ENCODE measurements at places on chromosomes 16 and 17.

- no peak for DNase-seq
These were observed 4.2 kb downstream of the RPL19 start for GRCh38 chr17:39204245-39204644.

DNA sequence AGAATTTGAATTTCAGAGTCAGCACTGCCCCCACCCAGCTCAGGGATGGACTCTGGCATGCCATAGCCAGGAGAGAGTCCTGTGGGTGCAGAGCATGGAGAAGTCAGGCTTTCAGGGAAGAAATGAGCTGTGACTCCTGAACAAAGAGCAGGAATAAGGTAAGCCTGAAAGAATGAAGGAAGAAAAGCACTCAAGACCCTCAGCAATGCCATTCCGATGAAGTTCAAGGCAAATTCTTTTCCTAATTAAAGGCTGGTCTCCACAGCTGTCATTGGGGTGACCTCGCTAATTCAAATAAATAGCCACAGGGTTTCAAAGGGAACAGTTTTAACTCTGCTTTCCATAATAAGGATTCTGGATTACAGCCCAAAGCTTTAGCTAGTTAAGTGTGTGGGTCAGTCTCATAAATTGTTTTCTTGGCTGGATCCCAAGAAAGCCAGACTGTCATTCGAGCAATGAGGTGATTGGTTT, 31.7 kb downstream of the TOM1L2 start:
- DNase-seq: no peak

DNA sequence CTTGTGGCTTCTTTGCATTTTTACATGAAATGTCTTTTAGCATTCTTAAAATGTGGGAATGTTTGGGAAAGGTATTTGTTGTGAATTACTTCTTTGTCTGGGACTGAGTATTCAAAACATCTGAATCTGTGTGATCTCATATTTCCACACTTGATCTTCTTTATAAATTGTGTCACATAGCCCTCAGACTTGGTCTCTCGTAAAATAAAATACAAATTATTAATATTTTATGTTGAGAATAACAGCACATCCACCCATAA, 81.9 kb downstream of the TUBD1 start:
- no peak for DNase-seq

DNA sequence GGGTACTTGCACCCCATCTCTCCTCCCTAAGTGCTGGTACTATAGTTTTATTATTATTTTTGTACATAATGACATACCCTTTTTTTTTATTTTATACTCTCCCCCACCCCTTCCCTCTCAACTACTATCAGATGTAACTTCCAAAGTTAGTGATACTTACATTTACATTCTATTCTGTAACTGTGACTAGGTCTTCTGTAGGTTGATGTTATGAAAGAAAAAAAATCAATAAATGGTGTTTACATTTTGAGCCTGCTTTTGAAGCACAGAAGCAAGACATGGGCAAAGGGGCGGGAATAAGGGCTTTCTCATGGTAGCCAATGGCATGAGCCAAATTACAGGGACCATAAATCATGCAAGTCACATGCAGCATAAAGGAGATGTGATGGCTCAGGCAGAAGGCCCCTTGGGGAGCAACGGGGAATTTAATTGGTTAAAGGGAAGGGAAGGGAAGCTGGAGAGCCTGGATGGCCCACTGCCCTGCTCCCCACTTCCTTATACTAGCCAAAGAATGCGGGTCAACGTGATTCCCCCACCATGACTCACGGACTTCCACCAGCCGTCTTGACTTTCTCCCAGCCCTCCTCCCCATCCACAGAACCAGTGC, 2.4 kb upstream of the ACSF2 start:
- peak; percentile 93 for DNase-seq

DNA sequence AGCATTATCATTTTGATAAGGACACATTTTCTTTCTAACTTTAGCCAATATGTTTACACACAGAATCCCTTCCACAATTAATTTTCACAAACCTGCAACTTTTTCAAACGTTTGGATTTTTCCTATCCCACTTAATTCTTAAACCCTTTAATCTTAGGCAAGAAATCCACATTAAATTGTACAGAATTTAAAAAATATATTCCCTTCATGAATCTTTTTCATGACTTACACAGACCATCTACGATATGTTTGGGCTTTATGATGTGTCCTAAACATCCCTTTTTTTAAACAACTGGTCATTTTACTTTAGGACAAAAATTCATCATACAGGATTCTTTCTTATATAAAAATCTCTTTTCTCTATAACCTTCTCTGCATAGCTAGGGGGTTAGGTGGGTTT, 241.5 kb upstream of the CNTNAP4 start:
- DNase-seq: no peak

- no peak for DNase-seq
These were observed 662.8 kb downstream of the WWOX start for GRCh38 chr16:78762222-78762621.

DNA sequence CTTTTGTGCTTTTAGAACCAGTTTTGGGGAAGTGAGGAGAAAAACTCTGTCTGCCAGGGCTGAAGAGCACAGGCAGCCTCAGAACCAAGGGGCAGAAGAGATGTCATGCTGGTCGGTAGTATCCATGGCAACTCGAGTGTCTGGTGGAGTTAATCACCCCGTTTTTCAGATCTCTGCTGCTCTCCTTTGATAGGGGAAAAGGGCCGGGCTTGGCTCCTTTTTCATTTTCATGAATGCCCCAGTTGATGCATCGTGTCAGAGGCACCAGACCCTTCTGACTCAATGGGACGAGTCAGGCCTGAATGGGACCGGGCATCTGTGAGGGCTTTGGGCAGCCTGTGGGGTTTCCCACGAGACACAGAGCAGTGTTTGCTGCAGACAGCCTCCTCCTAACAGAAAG, 304.6 kb downstream of the ABCC12 start:
- DNase-seq: no peak

GRCh38 chr16:51591480-51591879, 440.4 kb upstream of the SALL1 start:
- DNase-seq: no peak

DNA sequence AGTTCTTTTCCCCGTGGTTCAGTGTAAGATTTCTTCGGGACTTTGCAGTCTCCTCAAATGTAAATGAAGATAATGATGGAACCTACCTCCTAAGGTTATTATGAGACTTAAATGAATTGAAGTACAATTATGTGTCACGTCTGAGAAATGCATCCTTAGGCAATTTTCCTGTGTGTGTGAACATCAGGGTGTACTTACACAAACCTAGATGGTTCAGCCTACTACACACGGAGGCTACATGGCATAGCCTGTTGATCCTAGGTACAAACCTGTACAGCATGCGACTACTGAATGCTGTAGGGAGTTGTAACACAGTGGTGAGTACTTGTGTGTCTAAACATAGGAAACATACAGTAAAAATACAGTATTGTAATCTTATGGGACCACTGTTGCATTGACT, 1.1 kb upstream of the FAM20A start:
- no peak for DNase-seq

DNA sequence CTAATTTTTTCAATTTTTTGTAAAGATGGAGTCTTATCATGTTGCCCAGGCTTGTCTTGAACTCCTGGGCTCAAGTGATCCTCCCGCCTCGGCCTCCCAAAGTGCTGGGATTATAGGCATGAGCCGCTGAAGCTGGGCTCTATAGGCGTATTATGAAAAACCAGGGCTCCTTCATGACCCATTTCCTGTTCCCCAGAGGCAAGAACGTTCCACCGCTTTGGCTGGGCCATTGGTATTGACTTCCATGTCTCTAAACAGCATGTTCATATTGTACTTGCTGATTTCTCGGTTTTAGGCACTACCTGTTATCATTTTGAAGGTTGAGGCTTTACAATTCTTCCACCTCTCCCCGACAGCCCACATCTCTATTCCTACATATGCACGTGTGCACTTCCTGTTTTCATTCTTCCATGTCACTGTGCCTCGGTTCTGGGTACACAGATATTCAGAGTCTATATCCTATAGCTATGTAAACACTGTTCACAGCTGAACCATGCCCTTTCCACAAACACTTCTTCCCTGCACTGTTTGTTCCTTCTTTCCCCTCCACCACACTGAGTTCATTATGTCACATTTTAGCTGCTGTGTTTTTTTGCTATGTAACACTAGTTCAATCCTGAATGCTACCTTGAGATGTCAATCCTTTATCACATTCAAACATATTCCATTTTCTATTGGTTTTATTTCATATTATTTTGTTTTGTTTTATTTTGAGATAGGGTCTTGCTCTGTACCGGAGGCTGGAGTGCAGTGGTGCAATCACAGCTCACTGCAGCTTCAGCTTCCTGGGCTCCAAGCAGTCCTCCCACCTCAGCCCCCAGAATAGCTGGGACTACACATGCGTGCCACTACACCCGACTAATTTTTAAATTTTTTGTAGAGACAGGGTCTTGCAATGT, 16.8 kb upstream of the MAPK3 start:
- no peak for DNase-seq

GRCh38 chr17:50659179-50659578, 24.5 kb downstream of the ABCC3 start:
- no peak for DNase-seq

DNA sequence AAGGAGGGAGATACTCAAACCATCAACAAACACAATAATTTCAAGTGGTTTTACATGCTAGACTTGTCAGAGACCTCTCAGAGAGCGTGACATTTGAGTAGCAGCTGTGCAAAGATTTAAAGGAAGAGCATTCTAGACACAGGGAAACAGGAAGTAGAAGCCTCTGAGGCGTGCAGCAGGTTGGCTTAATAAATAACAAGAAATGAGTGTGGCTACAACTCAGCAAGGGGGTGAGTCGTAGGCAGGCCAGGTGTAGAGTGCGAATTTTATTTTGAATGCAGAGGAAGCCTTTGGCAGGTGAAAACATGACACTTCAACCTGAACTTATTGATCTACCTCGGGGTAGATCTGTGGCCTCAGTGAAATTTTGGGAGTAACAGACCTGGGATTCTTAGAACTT, 73.2 kb upstream of the MRTFB start:
- no peak for DNase-seq

DNA sequence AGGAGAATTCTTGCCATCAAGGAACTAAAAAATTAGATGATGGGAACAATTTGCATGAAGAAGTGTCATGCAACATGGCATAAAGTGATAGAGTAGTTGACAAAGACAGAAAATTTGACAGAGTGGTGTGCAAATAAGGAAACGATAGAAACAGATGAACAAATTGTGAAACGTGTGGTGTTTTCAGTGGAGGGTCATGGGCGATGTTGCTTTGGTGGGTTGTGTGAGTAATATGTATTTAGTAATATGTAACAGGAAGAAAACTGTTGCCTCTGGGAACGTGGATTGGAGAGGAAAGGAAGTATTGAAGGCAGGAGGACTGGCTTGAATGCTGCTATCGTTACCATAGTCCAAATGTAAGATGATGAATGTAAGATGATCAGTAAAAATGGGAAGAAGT, 3.6 kb downstream of the COX10 start:
- no peak for DNase-seq

DNA sequence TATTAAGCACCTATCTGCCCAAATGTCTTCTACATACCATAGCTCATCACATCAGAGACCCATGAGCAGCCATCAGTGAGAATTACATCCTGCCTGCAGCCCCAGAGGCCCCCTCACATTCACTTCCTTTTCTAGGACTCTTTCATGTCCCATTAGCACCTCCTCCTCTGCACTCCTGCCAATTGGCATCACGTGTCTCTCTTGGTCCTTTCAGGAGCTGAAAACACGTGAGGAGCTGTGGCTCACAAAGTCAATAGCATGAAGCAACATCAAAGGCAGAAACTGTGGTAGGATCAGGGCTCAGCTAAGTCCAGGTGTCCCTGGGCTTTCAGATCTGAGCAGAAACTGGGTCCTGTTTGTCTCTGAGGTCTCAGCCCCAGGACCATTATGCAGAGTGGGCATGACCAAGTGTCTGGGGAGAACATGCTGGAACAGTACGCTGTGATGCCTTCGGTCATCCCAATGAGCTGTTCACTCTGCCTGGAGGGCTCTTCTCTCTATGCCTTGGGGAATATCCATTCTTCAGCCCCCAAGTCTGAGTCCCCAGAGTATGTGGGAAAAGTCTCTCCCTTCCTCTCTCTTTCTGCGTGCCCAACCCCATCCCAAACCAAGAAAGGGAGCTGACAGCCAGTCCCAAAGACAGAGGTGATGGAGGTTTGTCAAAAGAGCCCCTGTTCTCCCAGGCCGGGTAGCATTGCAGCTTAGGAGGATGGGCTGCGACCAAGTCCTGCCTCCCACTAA, 457.0 kb upstream of the CDH5 start:
- DNase-seq: no peak

DNA sequence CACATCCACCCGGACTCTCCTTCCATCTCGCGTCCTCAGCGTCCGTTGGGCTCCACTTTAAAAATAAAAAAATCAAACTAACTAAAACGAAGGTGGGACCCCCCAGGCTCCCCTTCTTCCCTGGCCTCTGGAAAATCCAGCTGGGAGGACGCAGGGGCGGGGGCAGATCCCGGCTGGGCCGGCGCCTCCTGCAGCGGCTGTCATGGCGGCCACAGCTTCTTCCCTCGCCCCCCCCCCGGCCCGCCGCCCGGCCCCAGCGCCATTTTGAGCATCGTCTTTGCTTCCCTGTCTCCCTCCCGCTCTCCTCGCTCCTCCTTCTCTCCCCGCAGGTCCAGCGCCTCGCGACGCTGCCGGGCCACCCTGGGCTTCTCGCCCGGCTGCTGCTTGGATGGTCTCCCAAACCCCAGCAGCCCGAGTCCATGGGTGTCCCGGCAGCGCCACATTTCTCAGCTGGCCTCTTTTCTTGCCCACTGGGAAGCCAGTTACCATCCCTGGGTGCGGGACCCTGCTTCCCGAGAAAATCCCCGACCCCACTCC, 3.3 kb downstream of the HOXB2 start:
- DNase-seq: no peak

GRCh38 chr17:47713980-47714700, 18.9 kb upstream of the TBX21 start:
- DNase-seq: no peak

DNA sequence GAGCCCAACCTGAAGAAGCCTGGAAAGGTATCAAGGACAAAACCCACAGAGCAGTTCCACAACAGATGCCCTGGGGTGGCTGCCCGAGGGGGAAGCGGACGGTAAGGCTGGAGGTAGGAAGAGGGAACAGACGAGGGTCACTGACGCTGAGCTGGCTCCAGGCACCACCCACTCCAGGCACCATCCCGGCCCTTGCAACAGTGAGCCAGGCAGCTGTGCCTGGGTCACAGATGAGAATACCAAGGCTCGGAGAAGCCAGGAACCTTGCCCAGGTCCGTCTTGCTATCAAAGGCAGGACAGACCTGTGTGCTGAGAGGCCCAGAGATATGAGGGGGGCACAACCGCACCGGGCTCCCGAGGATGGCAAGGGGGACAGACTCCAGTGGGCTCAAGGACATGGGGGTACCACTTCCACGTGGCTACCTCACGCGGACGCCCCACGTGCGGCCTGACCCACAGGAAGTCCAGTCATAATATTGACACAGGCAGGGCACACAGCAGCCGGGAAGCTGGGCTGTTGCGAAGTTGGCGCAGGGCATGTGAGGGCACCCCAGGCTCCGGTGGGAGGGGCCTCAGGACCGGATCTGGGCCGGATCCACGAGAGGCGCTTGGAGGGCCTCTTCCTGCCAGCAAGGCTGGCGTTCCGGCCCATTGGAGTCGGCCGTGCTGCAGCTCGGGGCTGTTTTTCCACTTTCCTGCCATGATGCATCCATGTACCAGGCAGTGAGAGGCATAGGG, 29.9 kb downstream of the PEMT start:
- no peak for DNase-seq

GRCh38 chr16:89374393-89374960, 115.9 kb downstream of the ANKRD11 start:
- DNase-seq: no peak

Measured in H54 (cell line).